ENCODE measurements at places on chromosomes 2 and 18. TPM values are rescaled to one million over a fixed set of nuclear protein-coding genes. Genes with fewer than 3 reads are reported as not detected.

DNA sequence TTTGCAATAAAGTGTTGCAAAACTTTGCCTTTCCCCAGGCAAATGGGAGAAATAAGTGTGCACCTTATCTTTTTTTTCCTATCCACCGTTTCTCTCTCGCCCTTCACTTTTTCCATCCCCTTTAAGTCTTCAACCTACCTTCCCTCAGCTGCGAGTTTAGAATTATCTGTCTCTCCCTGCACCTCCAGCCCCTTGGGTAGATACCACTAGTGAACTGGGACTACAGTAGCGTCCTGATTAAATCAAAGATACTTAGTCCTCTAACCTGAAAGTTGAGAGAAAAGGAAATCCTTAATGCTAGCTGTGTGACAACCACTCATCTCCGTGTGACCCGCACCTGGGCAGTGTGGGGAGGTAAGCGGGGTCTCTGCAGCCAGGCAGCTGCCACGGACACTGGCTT lies 16.1 kb upstream of the PPP4R1 start:
- no peak overlapping the region for H3K27ac ChIP-seq
- no peaks in the 10 kb centered on the region for H3K4me1 ChIP-seq
- H3K27me3 ChIP-seq = no peaks in the 10 kb centered on the region
- H3K4me3 ChIP-seq = no peak overlapping the region

The APLF gene
- 5.8 TPM for total RNA-seq

- no peak for DNase-seq
- H3K27me3 ChIP-seq = no peaks in the 10 kb centered on the region
- no peaks in the 10 kb centered on the region for H3K4me1 ChIP-seq
- H3K4me3 ChIP-seq = no peak overlapping the region
- no peaks in the 10 kb centered on the region for H3K36me3 ChIP-seq
These were observed 477.1 kb upstream of the TCF4 start for GRCh38 chr18:56065086-56065485.

The DNER gene
- 1.2 TPM for total RNA-seq

- no peak overlapping the region for H3K4me3 ChIP-seq
- H3K36me3 ChIP-seq = no peaks in the 10 kb centered on the region
- no peak for DNase-seq
- H3K27ac ChIP-seq = no peak overlapping the region
These were observed 52.0 kb downstream of the EIPR1 start for GRCh38 chr2:3325458-3326181.

The ABCB11 gene
- 0.32 TPM for total RNA-seq

GRCh38 chr2:69514406-69514805 lies 77.2 kb upstream of the NFU1 start:
- DNase-seq = no peak
- H3K27ac ChIP-seq = no peak overlapping the region
- H3K27me3 ChIP-seq = no peaks in the 10 kb centered on the region
- H3K4me3 ChIP-seq = no peak overlapping the region
- peaks cover 3% of the 10 kb centered on the region for H3K4me1 ChIP-seq

The SNORC gene
- total RNA-seq = 0.53 TPM

The ITGB6 gene
- total RNA-seq = 65.2 TPM

The GCG gene
- not detected for total RNA-seq

DNA sequence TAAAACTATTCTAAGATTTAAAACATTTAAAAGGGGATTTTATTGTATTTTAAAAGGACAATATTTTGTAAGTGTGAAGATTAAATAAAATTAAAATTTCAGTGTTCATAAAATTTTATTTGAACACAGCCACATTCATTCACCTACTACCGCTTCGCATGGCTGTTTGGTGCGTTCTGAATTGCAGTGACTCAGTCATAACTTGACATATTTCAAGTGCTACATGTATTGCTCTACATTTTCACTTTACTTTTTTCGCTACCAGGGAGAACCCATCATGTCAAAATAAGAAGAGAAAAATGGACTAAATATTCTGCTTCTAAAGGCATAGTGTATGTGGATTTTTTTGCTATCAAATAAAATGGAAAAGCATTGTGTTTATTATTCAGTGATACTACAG lies 8.7 kb downstream of the PTH2R start:
- DNase-seq = no peak
- H3K36me3 ChIP-seq = no peaks in the 10 kb centered on the region
- no peak overlapping the region for H3K4me3 ChIP-seq

DNA sequence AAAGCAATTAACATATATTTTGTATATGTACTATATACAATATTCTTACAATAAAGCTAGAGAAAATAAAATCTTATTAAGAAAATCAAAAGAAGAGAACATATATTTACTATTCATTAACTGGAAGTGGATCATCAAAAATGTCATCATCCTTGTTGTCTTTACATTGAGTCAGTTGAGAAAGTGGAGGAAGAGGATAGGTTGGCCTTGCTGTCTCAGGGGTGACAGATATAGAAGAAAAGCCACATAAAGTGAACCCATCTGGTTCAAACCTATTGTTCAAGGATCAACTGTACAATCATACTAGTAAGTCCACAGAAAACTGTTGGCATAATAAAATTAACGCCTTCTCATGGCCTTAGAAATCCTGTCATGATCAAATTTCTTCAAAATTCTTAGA lies 26.6 kb downstream of the SESTD1 start:
- DNase-seq = no peak
- no peak overlapping the region for H3K4me3 ChIP-seq
- H3K27me3 ChIP-seq = no peaks in the 10 kb centered on the region
- H3K27ac ChIP-seq = no peak overlapping the region

GRCh38 chr2:139389391-139389790 lies 609.2 kb upstream of the NXPH2 start:
- no peaks in the 10 kb centered on the region for H3K36me3 ChIP-seq
- no peak for DNase-seq
- H3K27me3 ChIP-seq = no peaks in the 10 kb centered on the region
- no peak overlapping the region for H3K4me3 ChIP-seq

- no peaks in the 10 kb centered on the region for H3K36me3 ChIP-seq
- H3K4me3 ChIP-seq = no peak overlapping the region
- no peaks in the 10 kb centered on the region for H3K27me3 ChIP-seq
These were observed 207.9 kb downstream of the CMPK2 start for GRCh38 chr2:6657855-6658254.

- H3K4me1 ChIP-seq = no peaks in the 10 kb centered on the region
- H3K36me3 ChIP-seq = no peaks in the 10 kb centered on the region
- no peaks in the 10 kb centered on the region for H3K27me3 ChIP-seq
- DNase-seq = no peak
These were observed 9.3 kb downstream of the TMEM182 start for GRCh38 chr2:102771114-102771513.

The RAPH1 gene
- total RNA-seq = 63.8 TPM

The UGT1A3 gene
- not detected for total RNA-seq

GRCh38 chr2:43899589-43899988 lies 60.8 kb downstream of the ABCG8 start:
- DNase-seq = no peak
- no peak overlapping the region for H3K4me3 ChIP-seq
- no peaks in the 10 kb centered on the region for H3K27me3 ChIP-seq
- H3K36me3 ChIP-seq = peaks cover 70% of the 10 kb centered on the region

- H3K36me3 ChIP-seq = no peaks in the 10 kb centered on the region
- no peaks in the 10 kb centered on the region for H3K27me3 ChIP-seq
- H3K27ac ChIP-seq = no peak overlapping the region
- H3K4me1 ChIP-seq = no peaks in the 10 kb centered on the region
These were observed 107.7 kb downstream of the CD226 start for GRCh38 chr18:69840001-69840400.

- peaks cover 26% of the 10 kb centered on the region for H3K4me1 ChIP-seq
- H3K27me3 ChIP-seq = no peaks in the 10 kb centered on the region
- H3K4me3 ChIP-seq = peak overlapping the region; percentile 25
- no peaks in the 10 kb centered on the region for H3K36me3 ChIP-seq
- no peak for DNase-seq
These were observed 82.0 kb downstream of the CTAGE1 start for GRCh38 chr18:22335731-22336198.

DNA sequence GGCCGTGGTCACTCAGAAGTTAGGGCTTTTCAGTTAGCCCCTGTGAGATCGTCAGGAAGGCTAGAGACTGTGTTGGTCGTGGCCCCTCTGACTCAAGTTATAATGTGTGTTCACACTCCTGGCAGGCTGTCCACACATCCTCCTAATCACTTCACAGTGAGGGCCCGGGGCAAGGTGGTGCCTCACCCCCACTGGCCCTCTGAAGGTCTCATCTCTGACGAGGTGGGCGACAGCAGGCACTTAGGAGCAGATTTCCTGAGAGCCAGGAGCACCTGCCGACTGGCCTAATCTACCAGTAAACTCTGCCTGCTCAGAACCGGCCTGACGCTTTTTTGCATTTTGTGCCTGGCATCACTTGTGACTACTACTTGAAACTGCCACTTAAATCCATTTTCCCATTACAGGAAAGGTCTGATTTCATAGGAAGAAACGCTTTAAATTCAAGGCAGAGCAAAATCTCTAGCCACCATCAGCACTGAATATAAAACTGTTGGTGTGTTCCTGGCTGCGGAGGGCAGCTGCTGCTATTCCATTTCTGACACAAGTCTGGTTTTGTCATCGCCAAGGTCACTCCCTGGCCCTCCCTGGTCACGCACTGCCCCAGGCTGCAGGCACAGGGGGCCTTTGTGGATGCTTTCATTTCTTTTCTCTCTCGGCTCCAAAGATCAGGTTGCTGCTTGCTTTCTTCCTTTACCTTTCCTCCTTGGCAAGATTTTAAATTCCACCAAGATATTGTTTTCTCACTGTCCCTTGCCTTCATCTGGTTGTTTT lies 48.0 kb downstream of the RAB12 start:
- no peaks in the 10 kb centered on the region for H3K36me3 ChIP-seq
- no peak for DNase-seq
- H3K4me3 ChIP-seq = no peak overlapping the region
- peaks cover 3% of the 10 kb centered on the region for H3K27me3 ChIP-seq

The DSG4 gene
- not detected for total RNA-seq

GRCh38 chr18:63439334-63439733 lies 17.1 kb upstream of the VPS4B start:
- H3K36me3 ChIP-seq = no peaks in the 10 kb centered on the region
- H3K27me3 ChIP-seq = no peaks in the 10 kb centered on the region
- DNase-seq = no peak
- H3K4me3 ChIP-seq = no peak overlapping the region

Measured in lower lobe of right lung (tissue), 2 donors.